AG20443 (cell line): ENCODE measurements at places on chromosomes 2 and 18.

DNA sequence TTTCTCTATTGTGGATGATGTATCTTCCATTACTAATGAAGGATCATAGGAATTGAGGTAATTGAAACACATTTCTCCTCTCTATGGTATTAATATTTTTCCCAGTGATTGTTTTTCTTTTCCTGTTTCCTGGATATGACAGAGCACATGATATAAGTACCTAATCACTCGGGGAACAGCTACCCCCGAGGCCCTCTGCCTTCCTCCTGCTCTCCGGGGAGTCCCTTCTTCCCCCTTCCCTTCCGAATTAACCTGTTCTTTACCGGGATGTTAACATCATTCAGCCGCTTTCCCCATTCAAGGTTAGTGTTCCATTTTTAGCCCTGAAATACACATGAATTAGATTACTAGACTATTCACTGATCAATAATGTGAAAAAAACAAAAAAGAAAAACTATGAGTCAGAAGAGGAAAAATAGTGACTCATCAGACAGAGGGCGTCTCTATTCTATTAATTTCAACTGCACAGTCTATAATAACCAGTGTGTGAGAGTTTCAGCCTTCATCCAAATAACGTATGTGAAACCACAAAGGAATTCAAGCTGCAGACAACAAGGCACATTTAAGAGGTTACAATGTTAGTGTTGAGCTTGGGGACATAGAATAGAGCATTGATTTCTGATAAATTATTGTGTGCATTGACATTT is 450.8 kb downstream of the DLGAP1 start:
- DNase-seq: peak; percentile 23

DNA sequence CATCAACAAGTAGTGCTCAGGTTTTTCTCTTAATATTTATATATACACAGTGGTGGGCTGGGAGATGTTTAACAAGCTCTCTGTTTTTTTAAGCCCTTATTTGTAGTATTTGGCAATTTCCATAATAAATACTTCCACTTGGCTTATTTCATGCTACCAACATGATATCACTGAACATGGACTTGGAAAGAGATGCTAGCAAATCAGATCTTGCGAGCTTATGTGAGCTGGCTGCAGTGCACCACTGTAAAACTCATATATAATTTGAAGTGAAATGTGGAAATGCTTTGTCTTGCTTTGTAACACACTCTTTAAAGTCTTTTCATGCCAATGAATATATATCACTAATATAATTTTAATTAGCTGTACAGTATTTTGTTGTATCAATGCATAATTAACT is 155.7 kb downstream of the ALK start:
- DNase-seq: no peak

DNA sequence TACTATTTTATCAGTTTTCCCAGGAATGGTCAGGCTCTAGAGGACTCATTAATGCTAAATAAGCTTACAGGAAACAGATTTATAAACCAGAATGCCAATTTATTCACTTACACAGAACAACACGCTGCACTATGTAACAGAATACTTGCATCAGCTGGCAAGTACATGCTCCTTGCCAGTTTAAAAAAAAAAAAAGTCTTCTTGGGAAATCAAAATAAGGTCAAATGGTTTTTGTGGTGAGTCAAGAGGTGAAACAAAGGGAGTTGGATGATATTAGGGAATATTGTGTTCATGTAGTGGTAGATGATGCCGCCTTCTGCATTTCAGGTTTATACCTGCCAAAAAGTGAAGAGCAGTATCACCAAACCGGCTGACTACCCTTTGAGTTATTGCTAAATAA is 1322.1 kb upstream of the ZEB2 start:
- DNase-seq: no peak

DNA sequence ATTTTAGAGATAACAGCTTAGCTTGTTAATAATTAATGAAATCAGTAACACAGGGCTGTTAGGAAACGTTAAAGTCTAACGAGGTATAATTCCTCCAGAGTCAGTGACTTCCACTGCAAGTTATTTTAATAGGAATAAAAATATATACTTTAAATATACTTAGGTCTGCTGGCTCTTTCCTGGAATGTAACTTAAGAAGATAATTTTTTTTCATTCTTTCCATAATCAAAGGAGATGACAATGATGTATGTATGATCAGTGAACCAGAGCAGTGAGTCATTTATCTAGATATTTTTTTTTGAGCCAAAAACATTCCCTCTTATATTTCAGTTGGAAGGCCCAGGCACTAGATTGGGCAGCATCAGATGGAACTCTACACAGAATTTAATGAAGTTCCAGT is 104.2 kb upstream of the LYPD1 start:
- no peak for DNase-seq

DNA sequence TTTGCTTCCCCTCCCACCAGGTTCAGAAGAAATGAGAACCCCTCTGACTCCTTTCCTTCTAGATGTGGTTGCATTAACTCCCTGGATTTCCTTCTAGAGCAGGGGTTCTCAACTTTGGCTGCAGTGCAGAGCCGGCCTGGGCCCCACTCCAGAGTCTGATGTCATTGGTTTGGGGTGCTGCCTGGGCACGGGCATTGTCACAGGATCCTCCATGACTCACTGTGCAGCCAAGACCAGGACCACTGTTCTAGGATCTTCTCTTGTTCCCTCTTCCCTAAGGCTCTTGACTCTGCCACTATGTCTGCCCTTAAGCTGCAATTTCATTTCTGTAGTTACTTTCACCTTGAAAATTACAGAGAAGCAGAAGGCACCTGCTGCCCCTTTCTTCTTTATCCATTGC is 31.8 kb downstream of the TBC1D8 start:
- peak; percentile 71 for DNase-seq

DNA sequence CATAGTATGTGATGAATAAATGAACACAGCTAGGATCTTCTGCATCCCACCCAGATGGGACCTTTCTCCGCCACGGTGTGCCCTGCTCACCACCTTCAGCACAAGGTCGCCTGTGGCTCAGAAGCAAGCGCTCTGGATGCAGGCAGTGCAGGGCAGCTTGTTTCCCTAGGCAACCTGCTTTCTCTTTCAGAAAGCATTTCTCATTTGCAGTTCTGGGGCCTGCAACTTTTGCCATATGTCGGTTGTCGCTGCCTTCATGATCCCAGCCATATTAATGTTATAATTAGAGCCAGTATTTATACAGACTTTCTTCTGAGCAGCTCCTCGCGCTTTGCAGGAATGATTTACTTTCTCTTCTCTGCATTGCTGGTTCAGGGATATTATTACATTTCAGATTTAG is 692.8 kb downstream of the RNF144A start:
- no peak for DNase-seq

DNA sequence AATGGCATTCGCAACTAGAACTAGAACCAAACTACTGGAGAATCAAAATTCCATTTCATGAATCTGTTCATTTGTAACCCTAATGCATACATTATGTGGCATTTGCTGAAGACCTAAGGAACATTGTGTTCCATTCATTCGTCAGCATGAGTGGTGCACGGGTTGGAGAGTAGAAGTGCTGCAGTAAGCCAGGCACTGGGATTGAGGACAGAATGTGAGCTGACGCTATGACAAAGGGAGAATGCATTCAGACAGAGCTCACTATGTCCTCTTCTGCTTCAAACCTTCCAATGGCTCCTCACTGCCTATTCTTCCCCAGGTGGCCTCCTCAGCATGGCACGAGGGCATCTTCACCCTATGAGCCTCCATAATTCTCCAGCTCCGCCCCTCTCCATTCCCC is 6.3 kb upstream of the MYOM1 start:
- DNase-seq: no peak

GRCh38 chr2:238030422-238031155 is 30.2 kb upstream of the SCLY start:
- no peak for DNase-seq

- DNase-seq: no peak
Observed at GRCh38 chr2:20146401-20146800, 78.5 kb downstream of the SDC1 start.
